ENCODE measurements at places on chromosomes 7 and 10. TPM values are rescaled to one million over a fixed set of nuclear protein-coding genes. Genes with fewer than 3 reads are reported as not detected.

Gene FBH1
- total RNA-seq = 64.9 TPM

GRCh38 chr7:154686305-154686704, 316.6 kb downstream of the PAXIP1 start:
- no peak for DNase-seq

DNA sequence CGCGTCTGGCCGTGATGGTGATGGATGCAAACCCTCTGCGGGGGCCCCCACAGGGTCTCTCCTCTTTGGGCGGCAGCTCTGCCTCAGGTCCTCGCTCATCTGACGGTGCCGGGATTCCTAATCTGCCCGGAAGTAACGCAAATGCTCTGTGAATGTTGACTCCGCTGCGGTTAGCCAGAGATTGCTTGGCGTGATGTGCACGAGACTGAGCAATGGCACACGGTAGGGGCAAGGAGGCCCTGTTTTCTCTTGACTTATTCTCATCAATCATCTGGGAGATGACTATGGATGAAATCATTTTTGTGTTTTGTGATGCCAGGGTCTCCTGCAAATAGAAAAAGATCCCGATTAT, 116.5 kb upstream of the ADAM12 start:
- no peak for DNase-seq

DNA sequence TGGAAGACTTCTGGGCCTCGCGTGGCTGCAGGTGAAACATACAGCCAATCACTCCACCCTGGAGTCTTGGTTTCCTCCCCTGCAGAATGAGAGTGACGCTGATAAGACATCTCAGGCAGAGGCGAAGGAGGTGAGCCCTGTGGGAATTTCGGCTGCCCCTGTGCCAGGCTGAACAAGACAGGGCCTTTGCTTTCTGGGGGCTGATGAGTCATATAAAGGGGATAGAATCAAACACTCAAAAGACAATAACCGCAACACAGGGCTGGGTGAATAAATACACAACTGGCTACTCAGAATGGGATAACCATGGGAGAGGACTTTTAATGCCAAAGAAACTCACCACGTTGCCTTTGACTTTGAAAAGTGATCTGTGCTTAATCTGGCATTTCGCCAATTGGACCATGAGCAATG, 143.8 kb downstream of the KCNMA1 start:
- DNase-seq = no peak

DNA sequence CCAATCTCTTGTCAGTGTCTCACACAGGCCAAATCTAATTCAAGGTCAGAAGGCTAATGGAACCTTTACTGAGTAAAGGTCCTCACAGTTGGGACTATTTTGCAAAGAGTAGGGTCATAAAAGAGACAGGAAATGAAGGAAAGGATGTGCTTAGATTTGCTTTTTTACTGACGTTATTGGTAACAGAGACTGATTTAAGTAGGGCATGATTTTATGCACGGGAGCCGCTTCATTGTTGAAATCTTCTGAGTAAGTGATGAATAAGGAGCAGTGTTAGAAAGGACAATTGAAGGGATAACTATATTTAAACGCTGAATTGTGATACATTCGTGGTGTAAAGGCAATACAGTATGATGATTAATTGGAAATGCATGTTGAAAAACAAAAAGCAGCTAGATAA, 261.5 kb downstream of the MALRD1 start:
- DNase-seq = no peak

Gene FAM24A
- total RNA-seq = not detected

- DNase-seq = no peak
Observed at GRCh38 chr7:106110238-106110560, 1.9 kb downstream of the SYPL1 start.

DNA sequence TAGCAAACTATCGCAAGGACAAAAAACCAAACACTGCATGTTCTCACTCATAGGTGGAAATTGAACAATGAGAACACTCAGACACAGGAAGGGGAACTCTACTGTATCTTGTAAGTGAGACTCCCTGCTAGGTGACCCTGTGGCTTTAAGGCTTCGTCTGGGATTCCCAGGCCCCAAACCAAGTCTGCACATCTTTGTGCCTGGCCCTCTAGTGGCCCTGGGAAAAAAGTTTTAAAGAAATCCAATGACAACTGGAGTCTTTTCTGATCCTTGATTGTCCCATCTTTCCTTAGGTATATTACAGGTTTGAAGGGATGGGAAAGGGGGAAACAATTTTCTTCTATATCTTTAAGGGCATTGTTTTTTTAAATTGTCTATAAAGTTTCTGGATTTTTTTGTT, 10.6 kb upstream of the LIPM start:
- no peak for DNase-seq

DNA sequence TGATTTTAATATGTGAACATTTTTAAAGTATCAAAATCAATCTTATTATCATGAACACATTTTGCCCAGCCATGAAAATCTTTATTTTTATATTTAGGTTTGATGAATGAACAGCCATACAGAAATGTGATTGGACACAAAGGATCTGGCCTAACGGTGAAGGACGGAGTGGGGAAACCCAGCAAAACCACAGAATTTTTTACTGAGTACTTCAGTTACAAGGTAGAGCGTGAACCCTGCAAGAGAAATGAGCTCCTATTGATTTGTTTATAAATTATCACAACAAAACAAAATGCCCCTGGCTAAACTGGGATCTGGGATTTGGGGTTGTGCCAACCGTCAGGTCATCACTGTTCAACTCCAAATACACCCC, 118.8 kb downstream of the JAZF1 start:
- DNase-seq = no peak

Gene GIMAP1
- total RNA-seq = 11.1 TPM

GRCh38 chr7:134459981-134460380, 1.1 kb upstream of the AKR1B1 start:
- DNase-seq = no peak

DNA sequence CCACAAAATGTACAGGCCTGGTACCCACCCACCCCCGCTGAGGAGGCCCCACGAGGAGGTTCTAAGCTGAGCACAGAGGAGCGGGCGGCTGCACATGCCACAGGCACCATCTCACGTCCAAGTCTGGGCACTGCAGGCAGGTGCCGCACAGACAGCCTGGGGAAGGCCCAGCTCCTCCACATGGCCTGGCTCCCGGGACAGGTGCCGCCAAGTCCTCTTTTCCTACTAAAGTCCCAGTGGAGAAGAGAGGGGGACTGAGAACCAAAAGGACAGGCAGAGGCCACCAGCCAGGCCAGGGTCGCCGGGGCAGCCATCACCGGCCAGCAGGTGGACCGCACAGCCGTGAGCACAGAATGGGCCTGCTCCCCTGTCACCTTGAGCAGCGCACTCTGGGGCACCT, 91.1 kb downstream of the MAD1L1 start:
- DNase-seq = no peak

Gene CFAP70
- total RNA-seq = 0.95 TPM

- DNase-seq = no peak
Observed at GRCh38 chr7:4220011-4220410, 462.1 kb upstream of the FOXK1 start.

DNA sequence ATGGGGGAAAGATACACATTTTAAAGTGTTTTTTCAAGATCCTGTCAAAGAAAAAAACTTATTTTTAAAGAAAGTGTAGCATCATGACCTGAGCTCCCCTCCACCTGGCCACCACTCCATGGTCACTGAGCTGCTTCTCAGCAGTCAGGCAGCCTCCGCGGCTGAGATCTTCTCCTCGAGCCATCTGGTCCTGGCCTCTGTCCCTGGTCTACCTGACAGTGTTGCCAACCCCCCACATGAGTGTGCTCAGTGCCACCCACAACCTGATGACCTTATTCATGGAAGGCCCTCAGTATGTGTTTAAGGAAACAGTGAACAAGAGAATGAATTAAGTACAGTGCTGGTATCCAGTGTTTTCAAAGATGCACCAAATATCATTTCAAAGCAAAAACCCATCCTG, 694.5 kb upstream of the NRP1 start:
- no peak for DNase-seq

- DNase-seq = no peak
Observed at GRCh38 chr10:129514568-129515451, 47.8 kb downstream of the MGMT start.

DNA sequence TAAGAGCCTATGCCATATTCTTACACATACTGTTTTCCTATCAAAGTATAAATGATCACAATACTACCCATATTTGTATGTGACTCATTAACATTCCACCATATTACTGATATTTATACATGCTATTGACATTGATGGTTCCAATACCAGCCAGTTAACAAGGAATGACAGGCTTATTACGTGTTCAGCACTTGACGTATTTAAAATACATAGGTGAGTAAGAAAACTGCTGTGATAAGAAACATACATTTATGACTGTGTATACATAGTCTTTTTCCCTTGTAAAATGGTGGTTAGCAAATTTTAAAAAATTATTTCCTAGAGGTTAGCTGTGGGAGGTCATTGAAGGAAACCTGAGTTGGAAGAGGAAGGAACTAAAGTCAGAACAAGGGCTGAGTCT, 81.1 kb upstream of the NEUROD6 start:
- DNase-seq = no peak

GRCh38 chr7:137618748-137619147, 228.0 kb downstream of the DGKI start:
- no peak for DNase-seq
